ENCODE measurements at places on chromosomes 12 and 14. TPM values are rescaled to one million over a fixed set of nuclear protein-coding genes. Genes with fewer than 3 reads are reported as not detected.

C12orf54 gene
- not detected for total RNA-seq

KRT71 gene
- total RNA-seq, result not detected

KCNA5 gene
- 1.7 TPM for total RNA-seq

NYNRIN gene
- 15.0 TPM for total RNA-seq

CLEC9A gene
- total RNA-seq, result not detected

IAPP gene
- not detected for total RNA-seq

GPX2 gene
- not detected for total RNA-seq

CCNT1 gene
- 44.0 TPM for total RNA-seq

RPAP3 gene
- 24.3 TPM for total RNA-seq

HOXC10 gene
- not detected for total RNA-seq

DAO gene
- not detected for total RNA-seq

FAM186B gene
- not detected for total RNA-seq

MYF5 gene
- total RNA-seq, result not detected

TMPRSS12 gene
- total RNA-seq, result not detected

LTB4R2 gene
- 1.4 TPM for total RNA-seq

BEGAIN gene
- 8.1 TPM for total RNA-seq

CRACR2A gene
- total RNA-seq, result 1.1 TPM

DNA sequence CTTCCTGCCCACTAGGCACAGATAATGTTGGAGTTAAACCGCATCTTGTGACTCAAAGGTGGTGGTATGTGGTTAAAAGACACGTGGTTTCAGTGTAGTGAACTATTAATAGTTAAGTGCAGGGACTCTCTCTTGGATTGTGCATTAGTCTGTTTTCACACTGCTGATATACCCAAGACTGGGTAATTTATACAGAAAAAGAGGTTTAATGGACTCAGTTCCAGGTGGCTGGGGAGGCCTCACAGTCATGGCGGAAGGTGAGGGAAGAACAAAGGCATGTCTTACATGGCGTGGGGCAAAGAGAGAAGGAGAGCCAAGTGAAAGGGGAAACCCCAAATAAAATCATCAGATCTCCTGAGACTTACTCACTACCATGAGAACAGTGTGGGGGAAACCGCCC lies 362.3 kb downstream of the GLT1D1 start:
- no peak for DNase-seq

DNA sequence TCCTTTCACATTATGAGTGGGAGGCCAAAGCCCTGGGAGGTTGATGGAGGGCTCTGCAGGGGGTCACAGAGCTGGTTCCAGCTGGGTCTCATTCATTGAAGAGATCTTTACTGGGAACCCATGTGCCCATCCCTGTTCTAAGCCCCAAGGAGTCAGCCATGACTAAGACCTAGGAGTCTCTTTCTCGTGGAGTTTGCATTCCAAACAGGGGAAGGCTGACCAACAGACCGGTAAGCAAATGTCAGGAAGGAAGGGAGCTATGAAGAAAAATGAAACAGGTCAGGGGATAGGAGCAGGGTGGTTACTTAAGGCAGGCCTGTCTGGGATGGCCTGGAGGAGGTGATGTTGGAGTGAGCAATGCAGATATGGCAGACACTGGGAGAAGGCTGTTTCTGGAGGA lies 31.5 kb downstream of the SYNDIG1L start:
- no peak for DNase-seq

- no peak for DNase-seq
Observed at GRCh38 chr12:79174626-79175025, 310.1 kb downstream of the SYT1 start.

GRCh38 chr12:112473056-112473455 lies 54.3 kb downstream of the PTPN11 start:
- no peak for DNase-seq

GRCh38 chr12:128008341-128008740 lies 258.6 kb upstream of the TMEM132C start:
- DNase-seq, result no peak

- DNase-seq, result peak; percentile 32
Observed at GRCh38 chr12:19130224-19131024, 891 bp downstream of the PLEKHA5 start.

DNA sequence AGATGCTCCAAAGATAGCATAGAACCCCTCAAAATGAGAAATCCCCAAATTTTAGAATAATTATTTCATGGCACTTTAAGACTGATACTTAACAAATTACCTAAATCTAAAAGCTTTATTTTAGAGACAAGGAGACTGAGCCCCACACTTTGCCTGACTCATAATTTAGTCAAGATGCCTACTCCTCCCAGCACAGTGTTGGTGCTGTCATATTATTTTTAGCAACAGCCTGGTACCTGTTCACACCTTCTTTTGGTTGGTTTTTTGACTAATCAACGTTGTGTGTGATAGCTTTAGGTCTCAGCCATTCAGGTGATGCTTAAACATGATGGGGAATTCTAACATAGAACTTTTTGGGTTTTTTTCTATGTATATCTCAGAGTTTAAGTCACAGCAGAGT lies 120.2 kb downstream of the SEC23A start:
- no peak for DNase-seq

GRCh38 chr14:52338051-52338681 lies 24.1 kb downstream of the PTGER2 start:
- no peak for DNase-seq

GRCh38 chr12:14696265-14696741 lies at the start of gene GUCY2C:
GUCY2C (minus strand) TSS chr12:14696599; CDS start chr12:14696448, 151 bp downstream.
- no peak for DNase-seq

- DNase-seq, result no peak
Observed at GRCh38 chr14:104956290-104956890, 21.8 kb downstream of the AHNAK2 start.

DNA sequence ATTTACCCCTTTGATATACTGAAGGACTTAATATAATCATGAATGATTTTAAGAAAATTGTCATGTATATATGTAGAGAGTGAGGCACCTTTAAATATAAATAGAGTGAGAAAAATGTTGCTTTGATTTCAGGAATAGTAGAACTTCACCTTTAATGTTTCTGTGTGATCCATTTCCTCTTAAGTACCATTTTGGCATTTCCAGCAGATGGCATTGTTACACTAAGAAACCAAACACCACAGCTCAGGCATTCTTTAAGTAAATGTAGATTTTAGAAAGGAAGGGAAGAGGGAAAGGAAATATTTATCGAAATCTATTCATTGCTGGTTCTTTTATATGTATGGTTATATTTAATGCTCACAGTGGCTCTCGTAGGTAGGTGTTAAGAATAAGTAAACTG lies 556.7 kb upstream of the FBXO33 start:
- DNase-seq, result no peak

- no peak for DNase-seq
Observed at GRCh38 chr12:127716166-127716565, 550.8 kb upstream of the TMEM132C start.

GRCh38 chr12:53585448-53586125 lies 40.6 kb downstream of the ATF7 start:
- DNase-seq, result no peak

GRCh38 chr14:64266239-64266638 lies 27.9 kb downstream of the ESR2 start:
- no peak for DNase-seq

DNA sequence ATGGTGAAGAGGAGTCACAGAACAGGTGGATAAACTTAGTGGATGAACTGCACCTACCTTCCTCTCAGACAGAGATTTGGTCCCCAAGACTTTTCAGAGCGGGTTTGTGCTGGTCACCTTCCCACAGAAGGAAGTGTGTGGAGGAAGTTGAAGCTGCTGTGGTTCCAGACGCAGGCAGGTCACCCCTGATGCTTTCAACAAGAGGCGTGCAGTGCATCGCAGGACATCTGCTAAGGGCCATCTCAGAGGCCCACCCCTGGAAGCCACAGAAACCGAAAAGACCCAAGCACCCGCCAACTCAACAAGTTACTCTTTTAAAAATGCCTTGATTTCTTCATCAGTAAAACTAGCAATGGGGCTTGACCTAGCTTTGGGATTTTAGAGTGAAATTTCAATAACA lies 1.0 kb upstream of the GPX2 start:
- no peak for DNase-seq

GRCh38 chr12:92424338-92424737 lies 278.5 kb upstream of the PLEKHG7 start:
- DNase-seq, result no peak

- DNase-seq, result no peak
Observed at GRCh38 chr14:91354979-91355685, 62.5 kb downstream of the CCDC88C start.

DNA sequence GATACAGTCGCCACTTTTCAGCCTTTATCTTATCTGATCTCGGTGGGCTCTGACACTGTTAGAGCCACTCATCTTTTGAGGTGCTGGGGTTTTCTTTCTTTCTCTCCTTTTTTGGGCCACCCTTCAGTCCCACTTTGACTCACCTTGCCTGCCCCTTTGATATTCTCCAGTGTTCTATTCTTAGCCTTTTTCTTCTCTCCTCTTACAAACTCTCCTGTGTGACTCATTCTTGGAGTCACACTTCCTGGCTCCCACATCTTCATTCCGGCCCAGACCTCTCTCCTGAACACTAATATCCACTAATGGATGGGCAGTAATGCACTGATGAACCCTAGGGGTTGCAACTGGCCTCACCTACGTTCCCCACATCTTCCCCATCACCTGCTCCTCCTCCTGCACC lies 2.2 kb upstream of the DCD start:
- no peak for DNase-seq

DNA sequence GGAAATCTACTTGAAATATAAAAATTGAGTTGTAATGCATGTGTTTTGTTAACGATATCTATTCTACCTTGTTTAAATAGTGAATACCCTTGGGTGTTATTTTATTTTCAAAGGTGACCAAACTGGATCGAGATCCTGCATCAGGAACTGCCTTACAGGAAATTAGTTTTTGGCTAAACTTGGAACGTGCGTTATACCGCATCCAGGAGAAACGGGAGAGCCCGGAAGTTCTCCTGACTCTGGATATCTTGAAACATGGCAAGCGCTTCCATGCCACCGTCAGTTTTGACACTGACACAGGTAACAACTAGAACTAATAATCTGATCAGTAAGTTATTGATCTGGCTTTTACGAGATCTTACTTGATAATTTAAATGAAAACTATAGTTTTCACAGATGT lies 15.9 kb downstream of the DYNC1H1 start:
- DNase-seq, result no peak

DNA sequence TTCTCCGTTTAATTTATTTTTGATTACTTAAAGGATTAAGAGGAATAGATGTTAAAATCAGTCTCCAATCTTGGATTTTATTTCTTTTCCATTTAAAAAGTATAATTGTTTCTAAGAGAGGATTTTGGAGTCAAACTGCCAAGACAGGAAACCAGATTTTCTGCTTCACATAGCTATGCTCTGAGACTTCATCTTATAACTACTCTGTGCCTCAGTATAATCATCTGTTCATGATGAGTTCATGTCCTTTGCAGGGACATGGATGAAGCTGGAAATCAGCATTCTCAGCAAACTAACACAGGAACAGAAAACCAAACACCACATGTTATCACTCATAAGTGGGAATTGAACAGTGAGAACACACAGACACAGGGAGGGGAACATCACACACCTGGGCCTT lies 9.0 kb upstream of the TAS2R31 start:
- DNase-seq, result no peak

- no peak for DNase-seq
Observed at GRCh38 chr12:2264651-2265232, 212.0 kb downstream of the CACNA1C start.

DNA sequence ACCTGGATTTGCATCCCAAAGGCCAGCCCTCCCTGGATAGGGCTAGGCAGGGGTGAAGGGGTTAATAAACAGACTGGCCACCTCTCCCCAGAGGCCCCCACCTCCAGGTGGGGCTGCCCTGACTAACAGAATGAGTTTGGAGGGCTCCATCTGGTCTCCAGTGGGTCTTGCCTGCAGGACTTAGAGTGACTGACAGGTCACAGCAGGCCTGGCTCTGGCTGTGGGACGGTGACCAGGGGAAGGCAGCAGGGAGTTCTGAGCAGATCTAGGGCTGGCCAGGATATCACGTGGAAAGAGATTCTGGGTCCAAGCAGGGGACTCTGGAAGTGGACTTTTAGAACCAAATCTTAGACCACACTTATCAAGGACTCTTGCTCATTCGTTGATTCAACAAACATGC lies 40.9 kb upstream of the LHX5 start:
- DNase-seq, result no peak

- DNase-seq, result no peak
Observed at GRCh38 chr14:57420986-57421385, 30.6 kb downstream of the NAA30 start.

DNA sequence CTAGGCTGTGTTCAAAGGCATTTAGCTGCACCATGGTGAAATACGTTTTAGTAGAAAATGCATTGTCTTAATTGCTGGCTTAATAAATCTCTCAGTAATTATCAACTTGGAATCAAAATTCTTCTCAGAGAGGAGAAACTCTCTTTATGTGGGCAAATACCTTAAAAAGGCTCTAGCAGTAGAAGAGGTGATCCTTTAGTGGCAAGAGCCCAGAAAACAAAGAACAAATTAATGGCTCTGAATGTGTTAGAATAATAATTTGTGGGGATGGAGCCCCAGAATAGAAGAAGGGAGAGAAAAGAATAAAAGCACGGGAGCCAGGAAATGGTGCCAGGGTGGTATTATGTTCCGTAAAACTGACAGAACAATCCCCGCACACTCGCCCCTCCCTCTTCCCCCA lies 14.8 kb downstream of the TSPAN8 start:
- no peak for DNase-seq

All from occipital lobe (tissue), 3 donors.